ENCODE measurements at places on chromosomes 2 and 18.

DNA sequence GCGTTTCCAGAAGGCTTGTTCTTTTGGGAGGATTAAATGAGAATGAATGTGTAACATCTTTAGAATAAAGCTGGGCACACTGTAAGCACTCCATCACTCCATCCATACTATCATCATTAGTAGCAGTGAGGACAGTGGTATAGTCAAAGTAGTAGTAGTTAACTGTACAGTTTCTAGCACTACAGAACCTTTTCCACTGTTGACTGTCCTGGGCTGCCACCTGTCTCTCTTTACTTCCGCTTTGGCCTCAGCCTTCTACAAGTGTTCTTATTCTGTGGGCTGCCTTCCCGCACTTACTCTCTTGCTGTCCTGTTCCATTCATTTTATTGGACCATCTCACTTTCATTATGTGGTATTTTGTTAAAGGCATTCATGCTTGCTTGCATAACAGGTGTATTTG, 3.3 kb downstream of the SLC9A2 start:
- no peak for DNase-seq

GRCh38 chr2:218256612-218257350, 4.0 kb upstream of the GPBAR1 start:
- DNase-seq: no peak

DNA sequence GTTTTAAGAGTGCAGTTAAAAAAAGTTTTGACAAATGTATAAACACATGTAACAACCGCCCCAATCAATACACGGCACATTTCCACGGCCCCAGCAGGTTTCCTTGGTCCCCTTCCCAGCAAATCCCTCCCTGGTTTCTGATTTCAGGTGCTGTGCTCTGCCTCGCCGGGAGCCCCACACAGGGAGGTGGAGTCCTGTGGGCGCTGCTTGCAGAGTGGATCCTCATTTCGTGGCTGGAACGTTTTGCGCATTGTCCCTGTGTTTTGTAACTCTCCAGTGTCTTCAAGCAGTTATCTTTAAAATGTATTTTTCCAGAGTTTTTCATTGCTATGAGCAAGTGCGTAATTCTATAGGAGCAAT, 124.8 kb downstream of the GALR1 start:
- DNase-seq: no peak

DNA sequence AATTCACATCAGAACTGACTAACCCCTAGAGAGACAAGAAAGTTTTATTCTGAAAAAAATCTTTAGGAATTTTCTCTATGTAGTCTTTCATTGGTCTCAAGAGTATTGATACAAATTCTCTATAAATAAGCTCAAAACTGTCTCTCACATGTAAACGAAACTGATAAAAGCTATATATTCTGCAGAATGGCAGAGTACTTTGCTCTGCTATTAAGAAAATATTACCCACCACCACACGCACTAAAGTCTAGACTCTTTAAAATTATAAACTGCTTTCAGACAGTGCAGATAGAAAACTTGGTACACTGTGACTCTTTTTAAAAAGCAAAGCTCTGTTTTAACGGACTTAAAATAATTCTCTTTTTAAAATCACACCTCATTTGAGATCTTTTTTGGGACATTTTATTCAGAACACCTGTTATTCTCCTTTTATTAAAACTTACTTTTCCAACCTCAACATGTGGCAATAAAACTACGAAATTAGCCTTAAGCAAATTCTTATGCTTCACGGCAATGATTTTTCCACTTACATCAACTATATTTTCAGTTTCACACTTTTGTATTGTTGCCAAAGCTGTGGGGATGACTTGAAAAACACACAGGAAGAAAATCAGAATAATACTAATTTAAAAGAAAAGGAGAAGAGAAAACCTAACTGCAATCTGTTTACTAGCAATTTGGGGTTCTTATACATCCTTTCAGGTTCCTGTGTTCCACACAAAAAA, 58.0 kb downstream of the CCDC88A start:
- DNase-seq: no peak

GRCh38 chr2:112018846-112019245, 36.2 kb upstream of the TMEM87B start:
- no peak for DNase-seq

GRCh38 chr18:73927496-73927895, 220.1 kb downstream of the FBXO15 start:
- no peak for DNase-seq

GRCh38 chr2:121052023-121052422, 233.0 kb downstream of the TFCP2L1 start:
- no peak for DNase-seq

- no peak for DNase-seq
Observed at GRCh38 chr2:241522477-241522876, 14.1 kb upstream of the STK25 start.

GRCh38 chr2:36556842-36557241, 41.1 kb downstream of the FEZ2 start:
- no peak for DNase-seq

GRCh38 chr2:232772531-232772930, 3.8 kb downstream of the KCNJ13 start:
- DNase-seq: no peak

DNA sequence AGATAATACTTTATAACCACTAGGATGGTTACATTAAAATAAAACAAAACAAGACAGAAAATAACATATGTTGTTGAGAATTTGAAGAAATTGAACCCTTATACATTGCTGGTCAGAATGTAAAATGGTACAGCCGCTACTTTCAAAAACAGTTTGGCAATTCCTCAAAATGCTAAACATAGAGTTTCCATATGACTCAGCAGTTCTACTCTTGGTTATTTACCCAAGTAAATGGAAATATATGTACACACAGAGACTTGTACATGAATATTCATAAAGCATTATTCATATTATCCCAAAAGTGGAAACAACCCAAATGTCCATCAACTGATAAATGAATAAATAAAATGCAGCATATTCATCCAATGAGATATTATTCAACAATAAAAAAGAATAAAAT, 92.5 kb upstream of the LRATD1 start:
- no peak for DNase-seq

GRCh38 chr2:168712053-168712452, 90.4 kb upstream of the NOSTRIN start:
- DNase-seq: no peak

DNA sequence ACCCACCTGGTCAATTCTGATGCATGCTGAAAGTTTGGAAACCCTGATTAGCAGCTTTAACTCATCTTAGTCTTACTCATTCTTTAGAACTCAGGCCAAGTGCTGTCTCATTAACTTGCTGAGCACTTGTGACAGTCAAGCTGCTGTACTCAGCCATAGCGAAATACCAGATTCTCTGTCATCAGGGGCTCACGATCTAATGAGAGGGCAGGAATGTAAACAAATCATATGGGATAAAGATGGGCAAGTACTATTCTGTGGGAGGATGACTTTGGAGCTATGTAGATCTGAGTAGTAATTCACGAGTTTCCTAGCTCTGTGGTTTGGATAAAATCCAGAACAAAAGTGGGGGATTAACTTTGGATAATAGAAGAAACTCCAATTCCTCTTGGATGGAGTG, 376.6 kb downstream of the HRH4 start:
- peak; percentile 20 for DNase-seq

GRCh38 chr2:240787521-240788472, 32.2 kb downstream of the KIF1A start:
- no peak for DNase-seq

- DNase-seq: no peak
Observed at GRCh38 chr2:172808156-172808555, 72.5 kb downstream of the RAPGEF4 start.

GRCh38 chr2:30661173-30662107, 145.8 kb downstream of the CAPN13 start:
- DNase-seq: no peak

DNA sequence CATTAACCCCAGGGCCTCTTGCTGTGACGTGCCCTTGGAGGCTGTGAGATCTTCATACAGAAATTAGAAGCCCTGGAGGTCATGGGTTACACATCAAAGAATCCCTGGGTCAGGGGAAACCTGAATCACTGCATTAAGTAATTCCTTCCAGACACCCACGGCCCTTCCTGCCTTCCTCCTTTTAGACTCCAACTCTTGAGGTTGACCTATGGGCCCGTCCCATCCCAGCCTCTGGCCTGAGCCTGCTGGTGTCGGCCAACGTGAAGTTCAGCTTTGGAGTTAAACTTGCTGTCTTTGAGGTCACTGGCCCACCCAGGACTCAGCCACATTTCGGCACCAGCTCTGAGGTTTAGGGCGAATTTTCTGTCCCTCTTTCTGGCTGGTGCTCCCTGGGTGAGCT, 198.3 kb downstream of the ACKR3 start:
- no peak for DNase-seq
